ENCODE measurements at places on chromosomes 1 and 21.

DNA sequence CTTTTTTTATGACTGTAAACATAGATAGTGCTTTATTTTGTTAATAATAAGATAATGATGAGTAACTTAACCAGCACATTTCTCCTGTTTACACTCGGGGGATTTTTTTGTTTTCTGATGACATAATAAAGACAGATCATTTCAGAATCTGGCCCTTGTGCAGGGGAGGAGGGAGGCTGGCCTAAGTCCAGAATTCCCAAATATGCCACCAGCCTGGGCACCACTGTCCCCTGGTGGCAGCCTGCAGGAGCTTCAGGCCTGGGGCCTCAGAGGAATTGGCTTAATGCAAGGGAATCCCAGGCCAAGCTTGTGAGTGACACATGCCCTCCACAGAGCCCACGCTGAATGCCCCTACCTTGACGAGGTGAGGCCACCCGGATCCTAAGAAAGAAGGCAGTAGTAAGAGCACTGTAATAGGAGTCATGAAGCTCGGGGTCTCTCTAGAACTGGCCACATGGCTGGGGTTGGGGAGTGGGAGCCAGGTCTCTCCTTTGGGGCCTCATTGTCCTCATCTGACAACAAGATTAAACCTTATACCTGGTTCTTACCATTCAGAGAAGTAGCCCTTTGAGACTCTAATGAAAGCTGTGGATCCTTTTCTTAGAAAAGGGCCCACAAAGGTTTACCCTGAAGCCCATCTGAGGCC, 24.1 kb downstream of the ETNK2 start:
- no peak for DNase-seq

GRCh38 chr21:27464648-27465047, 497.8 kb upstream of the ADAMTS5 start:
- DNase-seq = no peak

GRCh38 chr1:10522322-10522860, 47.6 kb downstream of the PEX14 start:
- DNase-seq = no peak

- no peak for DNase-seq
These were observed at the start of gene ANKRD45 for GRCh38 chr1:173669491-173669941. Gene ANKRD45 (minus strand): TSS chr1:173669851. CDS start chr1:173659418, 10,433 bp downstream.

- peak; percentile 47 for DNase-seq
These were observed at the start of gene AK5 for GRCh38 chr1:77281491-77282186. Gene AK5 (plus strand): TSS chr1:77282019. CDS start chr1:77282314, 295 bp downstream.

- peak; percentile 56 for DNase-seq
These were observed 72.1 kb downstream of the SKI start for GRCh38 chr1:2300004-2300771.

DNA sequence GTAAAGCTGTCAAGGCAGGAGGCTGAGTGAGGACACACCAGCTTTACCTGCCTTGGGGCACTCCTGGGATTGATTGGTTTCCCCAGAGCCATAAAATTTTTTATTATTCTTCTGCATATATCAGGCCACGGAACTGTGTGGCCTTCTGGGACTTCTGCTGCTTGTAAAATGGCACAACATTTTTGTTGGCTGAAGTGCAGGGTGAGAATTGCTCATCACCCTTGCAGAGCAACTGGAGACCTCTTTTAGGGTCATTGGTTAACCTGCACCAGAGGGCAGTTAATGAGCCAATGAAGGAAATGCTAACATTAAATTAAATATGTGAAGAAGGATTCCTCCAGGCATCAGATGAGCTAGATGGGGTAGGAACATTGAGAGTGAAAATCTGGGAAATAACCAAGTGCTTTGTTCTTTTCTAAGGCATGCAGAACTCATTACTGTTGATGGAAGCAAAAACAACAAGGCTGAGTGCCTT, 87.7 kb downstream of the LTN1 start:
- DNase-seq = no peak

- no peak for DNase-seq
These were observed 72.5 kb upstream of the GOLT1A start for GRCh38 chr1:204286315-204286714.

- no peak for DNase-seq
These were observed 1023.5 kb upstream of the B3GALT2 start for GRCh38 chr1:194209920-194210319.

DNA sequence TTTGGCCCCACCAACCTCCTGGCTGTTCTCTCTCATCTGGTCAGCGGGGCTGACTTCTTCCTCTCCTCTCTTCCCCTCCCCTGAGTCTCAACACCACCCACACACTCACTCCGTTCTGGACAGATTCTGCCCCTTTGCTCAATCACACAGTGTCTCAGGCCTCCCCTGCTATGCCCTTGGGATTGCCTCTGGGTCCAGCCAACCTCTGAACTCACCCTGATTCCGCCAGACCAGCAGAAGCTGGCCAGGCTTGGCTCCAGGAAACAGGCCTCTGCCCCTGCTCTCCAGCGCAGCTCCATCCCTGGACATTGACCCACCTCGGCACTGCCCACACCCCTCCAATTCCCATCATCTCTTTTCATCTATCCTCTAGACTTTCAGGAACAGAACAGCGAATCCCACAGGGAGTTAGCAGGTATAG, 22.1 kb downstream of the AHDC1 start:
- DNase-seq = no peak

- no peak for DNase-seq
These were observed 86.6 kb downstream of the CSMD2 start for GRCh38 chr1:34078383-34078782.

- DNase-seq = no peak
These were observed 2.9 kb downstream of the DIPK1A start for GRCh38 chr1:92958203-92958970.

DNA sequence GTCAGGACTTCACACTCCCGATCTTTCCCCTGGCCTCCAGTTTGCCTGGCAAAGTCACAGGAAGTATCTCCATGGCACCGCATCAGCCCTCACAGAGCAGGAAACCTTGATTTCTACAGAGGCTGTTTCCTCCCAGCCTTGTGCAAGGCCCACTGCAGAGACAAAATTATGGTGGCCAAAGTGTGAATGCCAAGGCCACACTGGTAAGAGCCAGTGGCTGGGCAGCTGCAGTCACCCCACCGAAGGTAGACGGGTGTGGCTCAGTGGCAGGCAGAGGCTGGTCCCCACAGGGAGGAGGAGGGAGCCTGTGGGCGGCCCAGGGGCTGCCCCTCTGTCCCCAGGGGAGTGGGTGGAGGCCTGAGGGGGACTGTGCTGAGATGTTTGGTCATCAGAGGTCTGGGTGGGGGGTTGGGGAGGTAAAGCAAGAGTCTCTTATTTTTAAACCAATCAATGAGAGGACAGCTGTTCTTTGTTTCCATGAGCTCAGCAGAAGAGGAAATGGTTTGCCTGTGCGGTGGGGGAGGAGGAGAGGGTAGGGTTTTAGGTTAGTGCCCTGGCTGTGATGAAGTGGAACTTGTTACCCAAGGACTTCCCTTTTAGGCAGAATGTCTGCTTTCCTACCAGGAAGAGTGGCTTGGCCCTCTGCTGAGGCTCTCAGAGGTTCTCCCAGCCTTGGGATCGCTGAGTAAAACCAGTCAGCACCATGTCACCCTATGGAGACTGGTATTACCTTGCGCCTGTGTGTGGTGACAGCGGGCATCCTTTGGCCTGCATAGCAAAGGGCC, 18.0 kb upstream of the BTG2 start:
- peak; percentile 66 for DNase-seq

DNA sequence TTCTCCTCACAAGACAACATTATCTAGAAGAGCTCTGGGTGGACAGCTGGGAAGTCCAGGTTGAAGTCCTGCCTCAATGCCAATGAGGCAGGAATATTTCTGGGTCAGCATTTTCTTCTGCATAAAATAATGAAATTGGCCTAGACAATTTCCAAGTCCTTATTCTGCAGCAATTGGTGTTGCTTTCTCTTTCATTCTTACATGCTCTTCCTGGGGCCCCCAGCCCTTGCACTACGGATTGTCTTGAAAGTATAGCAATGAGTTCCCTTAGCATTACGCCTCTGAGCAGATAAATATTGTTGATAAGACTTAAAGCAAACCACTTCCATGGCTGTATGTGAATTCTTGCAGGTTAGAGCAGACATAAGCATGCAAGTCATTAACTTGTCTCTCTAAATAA, 188.5 kb downstream of the TGFBR3 start:
- DNase-seq = peak; percentile 12

DNA sequence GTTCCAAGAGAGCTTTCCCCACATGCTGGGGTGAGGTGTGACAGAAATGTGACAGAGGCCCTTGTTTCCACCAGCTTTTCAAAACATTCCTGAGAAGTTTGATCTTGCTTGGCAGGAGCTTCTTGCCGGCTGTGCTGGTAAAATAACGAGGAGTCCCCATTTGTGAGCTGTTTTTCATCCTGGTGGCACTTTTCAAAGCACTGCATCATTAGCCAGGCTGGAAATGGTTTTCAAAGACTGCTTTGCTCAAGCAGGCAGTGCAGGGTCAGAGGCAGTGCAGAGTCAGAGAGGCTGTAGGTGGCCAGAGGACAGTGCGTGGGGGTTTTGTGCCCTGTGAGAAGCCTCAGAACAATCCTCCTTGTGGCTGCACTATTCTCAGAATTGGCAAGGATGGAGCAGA, 75.8 kb upstream of the KCNA3 start:
- DNase-seq = no peak

DNA sequence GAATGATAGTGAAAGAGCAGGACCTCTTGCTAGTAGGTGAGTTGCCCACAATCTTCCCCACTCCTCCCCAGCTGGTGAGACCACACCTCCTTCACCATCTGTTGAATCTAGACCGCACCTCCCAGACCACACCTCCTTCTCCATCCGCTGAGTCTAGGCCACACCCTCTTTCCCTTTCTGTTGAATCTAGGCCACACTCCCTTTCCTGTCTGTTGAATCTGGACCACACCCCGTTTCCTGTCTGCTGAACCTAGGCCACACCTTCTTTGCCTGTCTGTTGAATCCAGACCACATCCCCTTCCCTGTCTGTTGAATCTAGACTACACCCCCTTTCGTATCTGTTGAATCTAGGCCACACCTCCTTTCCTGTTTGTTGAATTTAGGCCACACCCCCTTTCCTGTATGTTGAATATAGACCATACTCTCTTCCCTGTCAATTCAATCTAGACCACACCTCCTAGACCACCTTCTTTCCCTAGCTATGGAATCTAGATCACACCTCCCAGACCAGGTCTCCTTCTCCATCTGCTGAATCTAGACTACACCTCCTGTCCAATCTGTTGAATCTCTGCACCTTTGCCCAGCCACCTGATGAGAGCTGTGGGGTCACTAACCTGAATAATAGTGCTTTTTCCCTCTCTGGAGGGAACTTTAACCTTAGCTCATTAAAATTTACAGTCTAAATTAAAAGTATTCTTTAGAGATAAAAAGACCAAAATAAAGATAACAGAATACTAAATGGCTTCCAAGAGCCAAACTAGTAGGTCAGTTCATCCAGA, 116.3 kb downstream of the DAB1 start:
- peak; percentile 42 for DNase-seq

GRCh38 chr1:93584261-93585003, 97.2 kb downstream of the BCAR3 start:
- no peak for DNase-seq

DNA sequence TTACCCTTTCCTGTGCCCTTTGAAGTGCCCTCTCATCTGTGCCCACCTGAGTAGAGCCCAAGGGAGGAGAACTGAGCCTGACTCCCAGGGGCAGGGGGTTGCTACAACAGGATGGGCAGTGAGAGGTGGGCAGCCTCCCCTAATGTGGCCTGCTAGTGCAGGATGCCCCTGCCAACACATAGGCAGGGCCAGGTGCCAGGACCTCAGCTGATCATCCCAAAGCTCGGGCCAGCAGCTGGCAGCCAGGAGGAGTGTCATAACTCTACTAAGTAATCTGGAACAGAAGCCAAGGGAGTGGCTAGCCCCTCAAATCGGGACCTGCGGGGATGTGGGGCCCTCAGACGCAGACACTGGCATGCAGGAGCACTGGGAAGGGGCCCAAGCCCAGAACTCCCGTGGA, 208.8 kb upstream of the RAB4A start:
- DNase-seq = no peak

- no peak for DNase-seq
These were observed 217.9 kb downstream of the TM2D1 start for GRCh38 chr1:61506944-61507500.

DNA sequence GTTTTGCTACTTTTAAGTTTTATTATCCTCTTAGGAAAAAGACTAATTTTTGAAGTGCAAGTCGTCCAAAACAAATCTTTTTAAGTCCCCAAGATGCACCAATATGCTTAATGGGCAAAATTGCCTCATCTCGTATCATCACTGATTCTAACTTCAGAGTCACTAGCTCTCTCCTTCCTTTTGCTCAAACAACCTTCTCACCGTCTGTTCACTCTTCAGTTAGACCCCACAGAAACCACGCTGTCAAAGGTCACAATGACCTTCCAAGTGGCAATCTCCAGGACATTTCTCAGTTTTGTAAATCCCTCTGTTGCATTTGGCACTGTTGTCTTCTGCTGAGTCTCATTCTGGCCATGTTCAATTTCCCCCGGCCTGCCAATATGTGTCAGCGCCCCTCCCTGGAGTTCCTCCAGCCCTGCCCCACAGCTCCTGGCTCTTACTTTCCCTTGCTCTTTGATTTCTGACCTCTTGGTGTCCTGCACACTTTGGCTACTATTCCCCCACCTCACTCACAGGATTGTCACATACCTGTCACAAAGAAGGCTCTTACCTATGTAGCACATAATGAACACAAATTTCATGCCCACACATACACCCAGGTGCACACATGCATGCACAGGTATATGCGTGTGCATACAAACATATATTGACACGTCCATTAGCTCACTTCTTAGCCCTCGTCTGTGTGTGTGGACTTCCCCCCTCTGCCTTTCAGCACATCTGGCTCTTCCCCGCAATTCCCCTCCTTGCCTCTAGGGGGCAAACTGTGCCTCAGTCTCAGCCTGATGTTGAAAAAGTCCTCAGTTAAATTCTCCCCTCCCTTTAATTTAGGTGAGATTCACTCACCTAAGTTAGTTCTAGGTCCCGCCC, 354.0 kb upstream of the DUSP10 start:
- peak; percentile 37 for DNase-seq

DNA sequence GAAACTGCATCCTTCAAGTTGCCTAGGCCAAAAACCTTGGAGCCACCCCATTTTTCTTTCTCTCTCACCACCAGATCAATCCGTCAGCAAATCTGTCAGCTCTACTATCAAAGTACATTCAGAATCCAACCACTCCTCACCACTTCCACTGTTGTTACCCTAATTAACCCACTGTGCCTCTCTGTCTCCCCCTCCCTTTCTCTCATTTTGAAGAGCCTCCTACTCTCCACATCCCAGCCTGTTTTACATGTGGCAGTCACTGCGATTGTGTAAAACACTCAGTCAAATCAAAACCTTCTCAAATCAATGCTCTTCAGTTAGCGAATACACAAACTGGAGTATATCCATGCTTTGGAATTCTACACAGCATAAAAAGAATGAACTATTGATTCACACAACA, 33.1 kb downstream of the ZNF684 start:
- DNase-seq = no peak

All from stimulated activated CD4-positive, alpha-beta T cell treated with anti-CD3 and anti-CD28 coated beads, Interleukin-15, amount 100 ng/mL, for 1 hour (primary cell).